ENCODE measurements at places on chromosomes 6 and 20.

DNA sequence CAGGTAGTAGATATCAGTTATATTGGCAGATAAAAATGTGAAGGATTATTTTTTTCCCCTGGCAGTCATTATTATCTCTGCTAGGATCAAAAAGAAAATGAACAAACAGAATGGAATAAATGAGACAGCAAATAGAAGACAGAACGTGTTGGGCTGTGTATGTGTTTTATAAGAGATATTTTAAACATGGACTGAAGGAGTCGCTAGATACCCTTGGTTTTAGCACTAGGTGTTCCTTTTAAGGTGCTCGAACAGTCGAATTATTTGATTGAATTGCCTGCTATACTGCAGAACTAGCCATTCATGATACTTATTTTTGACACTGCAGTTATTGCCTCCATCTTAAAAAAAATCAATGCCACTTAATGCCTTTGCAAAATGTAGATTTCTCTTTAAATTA, 3.7 kb downstream of the GRIK2 start:
- DNase-seq = no peak

DNA sequence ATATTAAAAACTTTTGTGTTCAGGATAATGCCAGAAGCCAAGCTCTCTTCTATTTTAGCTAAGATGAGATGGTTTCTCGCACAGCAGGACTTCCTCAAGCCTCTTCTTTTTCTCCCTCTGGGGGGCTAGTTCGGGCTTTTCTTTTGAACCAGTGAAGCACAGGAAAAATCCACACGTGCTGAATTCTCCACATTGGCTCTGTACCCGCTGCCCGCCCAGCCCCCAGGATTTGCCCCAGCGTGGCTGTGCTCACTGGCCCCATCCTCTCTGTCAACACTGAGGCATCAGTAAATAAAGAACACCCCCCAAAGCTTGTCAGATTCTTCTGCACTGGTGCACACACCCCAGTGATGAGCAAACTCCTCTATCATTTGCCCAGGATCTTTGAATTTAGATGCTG, 232.8 kb downstream of the ZNF217 start:
- DNase-seq = no peak

GRCh38 chr6:118334634-118335033, 213.5 kb upstream of the PLN start:
- no peak for DNase-seq

GRCh38 chr6:142935553-142936517, 9.1 kb downstream of the HIVEP2 start:
- no peak for DNase-seq

DNA sequence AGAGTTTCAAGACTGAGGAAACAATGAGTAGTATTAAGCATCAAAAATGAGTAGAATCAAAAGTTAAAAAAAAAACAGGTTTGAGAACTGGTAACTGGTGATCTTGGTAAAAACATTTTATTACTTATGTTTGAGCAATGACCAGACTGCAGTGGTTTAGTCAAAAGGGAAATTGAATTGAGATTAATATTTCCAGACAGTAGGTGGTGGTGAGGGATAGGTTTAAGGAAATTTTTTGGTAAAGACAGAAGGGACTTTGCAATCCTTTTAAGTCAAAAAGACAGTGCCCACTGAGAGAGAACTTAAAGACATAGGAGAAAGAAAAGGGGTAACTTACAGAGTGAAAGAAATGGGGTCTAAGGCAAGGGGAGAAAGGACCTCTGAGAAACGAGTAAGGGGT, 156.9 kb downstream of the ASCC3 start:
- no peak for DNase-seq

- DNase-seq = no peak
Observed at GRCh38 chr6:155080881-155081845, 86.0 kb downstream of the TIAM2 start.

- no peak for DNase-seq
Observed at GRCh38 chr6:81557811-81558210, 194.7 kb downstream of the TENT5A start.

GRCh38 chr20:62979876-62980373, 26.8 kb downstream of the BHLHE23 start:
- DNase-seq = no peak

GRCh38 chr6:102761872-102762271, 1368.4 kb downstream of the GRIK2 start:
- DNase-seq = no peak

GRCh38 chr6:168196385-168196860, 117.4 kb upstream of the FRMD1 start:
- no peak for DNase-seq

DNA sequence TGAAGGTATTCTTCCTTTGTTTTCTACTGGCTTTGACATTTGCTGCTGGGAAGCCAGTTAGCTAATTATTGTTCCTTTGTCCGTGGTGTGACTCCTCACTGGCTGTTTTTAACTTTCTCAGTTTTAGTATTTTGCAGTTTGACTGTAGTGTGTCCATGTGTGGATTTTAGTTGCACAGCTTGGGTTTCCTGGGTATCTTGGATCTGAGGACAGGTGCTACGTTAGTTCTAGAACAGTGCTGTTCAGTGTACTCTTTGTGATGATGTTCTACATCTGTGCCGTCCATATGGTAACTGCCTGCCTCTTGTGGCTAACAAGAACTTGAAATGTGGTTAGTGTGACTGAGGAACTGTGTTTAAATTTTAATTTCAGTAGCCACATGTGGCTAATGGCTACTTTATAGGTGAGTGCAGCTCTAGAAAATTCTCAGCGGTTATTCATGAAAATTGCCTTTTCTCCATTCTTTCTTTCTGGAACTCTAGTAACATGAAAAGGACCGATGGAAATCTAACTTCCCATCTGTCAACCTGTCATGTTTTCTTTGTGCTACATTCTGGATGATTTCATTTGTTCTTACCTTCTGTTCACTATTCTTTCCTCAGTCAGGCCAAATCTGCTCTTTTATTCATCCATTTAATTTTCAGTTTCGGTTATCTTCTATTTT, 7.4 kb downstream of the SNX9 start:
- no peak for DNase-seq

GRCh38 chr6:115053169-115053860, 710.5 kb upstream of the HS3ST5 start:
- no peak for DNase-seq

DNA sequence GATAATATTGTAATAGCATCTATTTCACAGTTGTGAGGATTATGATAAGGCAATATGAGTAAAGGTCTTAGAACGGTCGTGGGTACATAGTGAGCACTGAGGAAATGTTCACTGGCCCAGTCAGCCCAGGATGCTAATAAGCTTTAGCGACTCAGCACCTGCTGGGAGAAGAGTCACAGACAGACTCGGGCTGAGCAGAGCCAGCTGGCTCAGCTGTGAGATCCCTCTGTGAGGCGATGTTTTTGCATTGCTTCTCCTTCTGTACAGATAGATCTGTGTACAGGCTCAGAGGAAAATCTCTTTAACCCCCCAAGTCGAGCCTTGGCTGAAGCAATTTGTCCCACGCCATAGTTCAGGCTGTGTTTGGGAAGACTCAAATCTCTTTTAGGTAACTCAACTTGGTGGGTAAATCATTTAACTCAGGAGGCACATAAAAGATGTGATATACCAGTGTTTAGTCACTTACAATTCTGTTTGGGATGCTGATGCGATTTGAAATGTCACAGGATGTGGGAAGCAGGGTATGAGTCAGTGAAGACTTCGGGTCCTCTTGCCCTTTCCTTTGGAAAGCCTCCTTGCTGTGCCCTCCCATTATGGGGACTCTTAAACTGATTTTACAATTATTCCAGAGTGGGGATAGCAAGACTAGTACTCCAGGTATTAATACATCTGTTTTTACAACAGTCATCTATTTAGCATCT, 53.1 kb downstream of the PHACTR1 start:
- DNase-seq = no peak

DNA sequence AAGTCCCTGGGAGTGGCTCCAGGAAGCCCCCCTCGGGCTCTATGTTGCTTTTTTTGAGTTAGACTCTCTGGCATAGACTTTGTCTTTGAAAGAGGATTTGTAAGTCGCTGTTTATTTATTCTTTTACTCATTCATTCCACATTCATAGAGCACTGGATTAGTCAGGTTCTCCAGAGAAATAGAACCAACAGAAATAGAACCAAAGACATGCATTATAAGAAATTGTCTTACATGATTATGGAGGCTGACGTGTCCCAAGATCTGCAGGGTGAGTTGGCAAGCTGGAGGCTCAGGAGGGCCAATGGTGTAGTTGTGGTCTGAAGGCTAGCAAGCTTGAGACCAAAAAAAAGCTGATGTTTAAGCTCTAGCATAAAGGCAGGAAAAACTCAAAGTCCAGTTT, 98.3 kb upstream of the CHD6 start:
- DNase-seq = no peak

DNA sequence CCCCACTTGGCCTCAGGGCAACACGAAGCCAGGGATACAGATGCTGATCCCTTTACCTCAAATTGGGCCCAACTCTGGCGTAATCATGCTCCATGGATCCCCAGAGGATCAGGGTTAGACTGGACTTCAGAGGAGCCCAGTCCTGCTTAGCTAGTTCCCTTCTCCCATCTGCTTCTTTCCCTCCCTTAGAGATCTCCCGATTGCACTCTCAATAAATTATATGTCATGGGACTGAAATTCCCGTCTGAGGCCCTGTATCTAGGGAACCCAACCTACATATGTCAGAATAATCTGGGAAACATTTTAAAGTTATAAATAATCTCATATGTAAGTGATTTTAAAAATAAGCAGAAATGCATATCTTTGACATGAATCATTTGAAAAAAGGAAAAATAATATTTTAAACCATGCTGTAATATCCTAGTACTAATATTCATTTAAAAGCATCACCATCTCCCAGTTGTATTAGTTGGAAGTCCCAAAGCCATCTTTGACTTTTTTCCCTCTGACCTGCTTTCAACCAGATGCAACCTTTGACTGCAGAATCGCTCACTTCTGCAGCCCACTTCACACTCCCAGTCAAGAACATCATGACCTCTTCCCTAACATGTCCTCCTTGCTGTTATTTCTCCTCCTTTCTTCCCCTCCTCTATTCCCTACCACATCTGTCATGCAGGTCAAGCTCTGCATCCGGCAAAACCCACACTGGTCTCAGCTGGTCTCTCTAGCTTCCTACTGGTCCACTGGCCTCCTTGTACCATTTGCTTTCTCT, 393.6 kb downstream of the BTBD3 start:
- DNase-seq = no peak

- DNase-seq = no peak
Observed at GRCh38 chr20:40895182-40895581, 133.4 kb upstream of the TOP1 start.

DNA sequence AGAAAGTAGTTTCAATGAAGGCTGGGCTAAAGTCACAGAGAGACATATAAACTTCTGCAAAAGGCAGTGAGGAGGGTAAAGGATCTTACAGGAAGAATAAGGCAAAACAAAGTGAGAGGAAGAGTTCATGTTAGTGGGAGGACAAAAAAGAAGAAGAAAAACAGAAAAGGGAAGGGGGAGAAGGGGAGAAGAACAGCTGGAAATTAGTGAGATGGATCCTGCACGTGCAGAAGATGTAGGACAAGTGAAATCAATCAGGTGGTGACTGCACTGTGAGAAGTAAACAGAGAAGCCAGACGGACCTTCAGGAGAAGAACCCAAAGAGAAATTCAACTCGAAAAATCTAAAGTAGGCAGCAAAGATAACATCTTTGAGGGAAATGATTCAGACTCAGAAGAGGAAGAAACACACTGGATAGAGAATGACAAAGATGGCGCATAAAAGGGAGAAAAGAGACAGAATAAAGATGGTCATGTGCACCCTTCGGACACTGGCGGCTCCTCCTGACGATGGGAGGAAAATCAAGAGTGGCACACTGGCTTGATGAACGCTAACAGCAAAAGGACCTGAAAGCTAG, 105.9 kb downstream of the MYB start:
- DNase-seq = no peak

- DNase-seq = no peak
Observed at GRCh38 chr6:16496991-16497801, 258.8 kb downstream of the GMPR start.

- no peak for DNase-seq
Observed at GRCh38 chr20:6070829-6071695, 17.2 kb upstream of the LRRN4 start.

GRCh38 chr6:46556053-46556452, 64.8 kb upstream of the RCAN2 start:
- DNase-seq = no peak

GRCh38 chr6:126720304-126720703, 380.4 kb downstream of the CENPW start:
- DNase-seq = no peak

GRCh38 chr20:19253316-19253715, 40.9 kb downstream of the SLC24A3 start:
- DNase-seq = no peak

DNA sequence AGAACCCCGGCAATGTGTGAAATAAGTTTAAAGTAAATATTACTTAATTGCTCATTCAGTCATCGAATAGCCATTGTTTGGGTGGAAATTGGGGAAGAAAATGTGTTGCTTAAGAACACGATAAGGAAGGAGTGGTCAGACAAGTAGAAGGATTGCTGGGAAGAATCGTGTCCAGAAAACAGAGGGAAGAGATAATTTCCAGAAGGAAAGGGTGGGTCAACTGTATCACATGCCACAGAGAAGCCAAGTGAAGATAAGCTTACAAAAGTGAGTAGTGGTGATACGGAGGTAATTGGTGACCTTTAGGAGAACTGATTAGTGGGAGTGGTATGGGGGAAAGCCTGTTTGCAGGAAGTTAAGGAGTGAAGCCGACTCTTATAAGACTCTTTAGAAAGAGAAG, 306.2 kb downstream of the SOX4 start:
- no peak for DNase-seq

DNA sequence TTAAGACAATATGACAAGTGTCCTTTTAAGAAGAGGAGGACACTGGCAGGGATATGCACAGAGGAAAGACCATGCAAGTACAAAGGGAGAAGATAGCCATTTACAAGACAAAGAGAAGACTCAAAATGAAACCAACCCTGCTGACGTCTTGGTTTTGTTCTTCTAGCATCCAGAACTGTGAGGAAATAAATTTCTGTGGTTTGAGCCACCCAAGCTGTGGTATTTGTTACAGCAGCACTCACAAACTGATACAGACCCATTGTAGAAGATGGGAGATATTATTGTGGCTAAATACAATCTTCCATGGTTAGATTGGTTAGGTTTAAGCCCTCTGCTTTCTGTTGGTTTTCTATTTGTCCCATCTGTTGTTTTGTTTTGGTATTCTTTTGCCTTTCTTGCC, 88.6 kb upstream of the SLC35F1 start:
- no peak for DNase-seq

GRCh38 chr6:88760091-88760490, 203.3 kb downstream of the RNGTT start:
- DNase-seq = no peak

- DNase-seq = no peak
Observed at GRCh38 chr6:40505191-40505810, 81.9 kb downstream of the LRFN2 start.

DNA sequence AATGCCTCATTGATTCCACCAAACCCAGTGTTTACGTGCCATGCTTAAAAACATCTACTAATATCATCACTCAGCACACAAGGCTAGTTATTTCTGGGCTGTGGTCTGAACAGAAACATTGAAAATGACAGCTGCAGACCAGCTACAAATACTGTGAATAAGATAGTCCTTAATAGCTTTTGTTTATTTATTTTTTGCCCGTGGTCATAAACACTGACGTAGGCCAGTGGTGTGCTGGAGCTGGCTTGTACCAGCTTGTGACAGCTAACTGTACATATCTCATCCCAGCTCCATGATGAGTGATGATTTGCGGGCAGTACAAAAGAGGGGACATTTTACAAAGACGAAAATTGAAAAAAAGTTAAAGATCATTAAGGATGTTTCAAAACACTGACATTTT, 1057.0 kb downstream of the EPHA7 start:
- no peak for DNase-seq

GRCh38 chr6:117168296-117169063, 96.9 kb upstream of the VGLL2 start:
- no peak for DNase-seq

Data from stimulated activated CD4-positive, alpha-beta T cell treated with anti-CD3 and anti-CD28 coated beads, Interleukin-1b, Interleukin-23, amount 100 ng/mL, for 1 hour (primary cell).